ENCODE measurements at places on chromosomes 1 and 21.

GRCh38 chr1:226637147-226637935 lies 88.8 kb downstream of the STUM start:
- DNase-seq: no peak

DNA sequence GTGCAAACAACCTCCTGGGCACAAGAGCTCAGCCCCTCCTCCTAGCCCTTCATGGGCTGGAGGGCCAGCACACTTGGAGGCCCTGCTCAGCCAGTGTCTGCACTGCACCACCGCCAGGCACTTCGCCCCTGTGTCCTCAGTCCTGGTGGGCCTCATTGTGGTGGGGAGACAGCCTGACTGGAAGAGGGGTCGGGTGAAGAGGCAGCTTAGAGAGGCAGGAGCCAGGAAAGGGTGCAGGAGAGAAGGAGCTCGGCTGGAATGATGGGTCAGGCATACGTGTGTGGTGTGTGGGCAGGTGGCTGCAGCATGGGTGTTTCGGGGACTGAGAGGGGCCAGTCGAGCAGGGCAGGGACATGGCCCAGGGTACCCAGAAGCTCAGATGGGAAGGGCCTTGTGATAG lies 4.1 kb downstream of the WNT3A start:
- DNase-seq: no peak

DNA sequence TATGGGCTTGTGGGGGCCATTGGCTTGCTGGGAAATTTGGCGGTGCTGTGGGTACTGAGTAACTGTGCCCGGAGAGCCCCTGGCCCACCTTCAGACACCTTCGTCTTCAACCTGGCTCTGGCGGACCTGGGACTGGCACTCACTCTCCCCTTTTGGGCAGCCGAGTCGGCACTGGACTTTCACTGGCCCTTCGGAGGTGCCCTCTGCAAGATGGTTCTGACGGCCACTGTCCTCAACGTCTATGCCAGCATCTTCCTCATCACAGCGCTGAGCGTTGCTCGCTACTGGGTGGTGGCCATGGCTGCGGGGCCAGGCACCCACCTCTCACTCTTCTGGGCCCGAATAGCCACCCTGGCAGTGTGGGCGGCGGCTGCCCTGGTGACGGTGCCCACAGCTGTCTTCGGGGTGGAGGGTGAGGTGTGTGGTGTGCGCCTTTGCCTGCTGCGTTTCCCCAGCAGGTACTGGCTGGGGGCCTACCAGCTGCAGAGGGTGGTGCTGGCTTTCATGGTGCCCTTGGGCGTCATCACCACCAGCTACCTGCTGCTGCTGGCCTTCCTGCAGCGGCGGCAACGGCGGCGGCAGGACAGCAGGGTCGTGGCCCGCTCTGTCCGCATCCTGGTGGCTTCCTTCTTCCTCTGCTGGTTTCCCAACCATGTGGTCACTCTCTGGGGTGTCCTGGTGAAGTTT lies 550 bp downstream of the RXFP4 start:
- DNase-seq: no peak

DNA sequence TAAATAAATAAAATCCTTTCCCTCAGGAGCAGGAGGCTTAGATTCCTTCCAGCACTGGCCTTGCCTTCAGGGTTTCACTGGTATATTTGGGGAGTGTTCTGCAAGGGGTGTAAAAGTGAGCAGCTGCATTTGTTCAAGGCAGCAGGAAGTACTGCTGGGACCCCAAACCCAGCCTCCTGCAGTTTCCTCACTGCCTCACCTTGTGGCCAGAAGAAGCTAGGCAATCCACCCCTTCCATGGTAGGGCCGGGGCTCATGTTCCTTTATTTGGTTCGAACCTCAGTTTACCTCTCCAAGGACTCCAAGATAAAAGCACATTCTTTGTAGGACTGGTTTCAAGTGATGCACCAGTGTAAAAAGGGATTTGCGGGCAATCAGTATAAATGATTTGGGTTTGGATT lies 21.0 kb upstream of the CFAP126 start:
- DNase-seq: no peak

DNA sequence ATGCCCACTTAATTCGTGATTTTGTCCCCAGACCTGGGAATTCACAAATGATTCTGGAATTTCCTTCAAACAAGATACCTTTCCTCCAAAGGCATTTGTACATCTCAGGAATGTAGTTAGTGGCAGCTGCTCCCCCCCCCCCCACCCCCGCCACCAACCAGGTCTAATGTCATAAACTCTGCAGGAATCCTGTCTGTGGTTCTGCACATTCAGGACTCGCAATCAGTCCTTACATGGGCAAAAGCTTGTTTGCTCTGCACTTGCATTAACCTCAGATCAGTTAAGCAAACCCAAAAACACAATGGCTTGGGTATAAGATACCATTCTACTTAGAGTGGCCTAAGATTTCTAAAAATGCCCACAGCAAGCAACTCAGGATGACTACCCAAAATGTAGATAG lies 143.8 kb downstream of the TGFB2 start:
- DNase-seq: no peak

- no peak for DNase-seq
Observed at GRCh38 chr1:8086055-8086454, 59.9 kb upstream of the ERRFI1 start.

DNA sequence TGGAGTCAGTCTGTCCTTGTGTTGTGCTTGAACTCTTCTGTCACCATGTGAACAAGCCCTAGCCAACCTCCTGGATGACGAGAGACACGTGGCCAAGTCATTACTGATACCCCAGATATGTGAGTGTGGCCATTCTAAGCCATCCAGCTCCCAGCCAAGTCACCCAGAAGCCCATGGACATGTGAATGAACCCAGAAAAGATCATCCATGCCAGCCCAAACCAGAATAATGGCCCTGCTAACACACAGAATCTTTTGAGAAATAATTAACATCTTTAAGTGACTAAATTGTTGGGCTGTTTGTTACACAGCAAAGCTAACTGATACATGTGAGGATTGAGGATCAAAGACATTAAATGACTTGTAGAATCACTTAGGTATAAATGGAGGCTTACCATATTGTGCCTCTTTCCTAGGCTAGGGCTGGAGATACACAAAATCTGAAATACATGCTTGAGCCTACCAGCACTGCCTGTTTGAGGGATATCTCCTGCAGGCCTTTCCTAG lies 38.2 kb downstream of the KANK4 start:
- DNase-seq: no peak

DNA sequence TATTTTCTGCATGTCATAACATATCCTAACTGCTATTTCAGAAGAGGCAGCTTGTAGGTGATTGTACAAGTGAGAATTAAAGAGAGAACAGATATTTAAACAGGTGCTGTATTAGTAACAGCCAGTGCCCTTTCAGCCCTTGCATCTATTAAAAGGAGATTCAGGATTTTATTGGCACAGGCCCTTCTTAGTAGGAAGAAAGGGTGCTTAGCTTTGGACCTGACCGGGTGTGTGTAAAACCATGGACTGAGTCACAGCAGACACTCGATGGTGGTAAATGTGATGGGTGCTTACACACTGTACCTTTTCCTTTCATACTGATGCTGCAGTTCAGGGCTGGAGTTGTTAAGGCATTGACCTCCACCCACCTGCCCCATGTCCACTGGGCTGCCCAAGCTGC lies 12.7 kb upstream of the CD101 start:
- DNase-seq: no peak

DNA sequence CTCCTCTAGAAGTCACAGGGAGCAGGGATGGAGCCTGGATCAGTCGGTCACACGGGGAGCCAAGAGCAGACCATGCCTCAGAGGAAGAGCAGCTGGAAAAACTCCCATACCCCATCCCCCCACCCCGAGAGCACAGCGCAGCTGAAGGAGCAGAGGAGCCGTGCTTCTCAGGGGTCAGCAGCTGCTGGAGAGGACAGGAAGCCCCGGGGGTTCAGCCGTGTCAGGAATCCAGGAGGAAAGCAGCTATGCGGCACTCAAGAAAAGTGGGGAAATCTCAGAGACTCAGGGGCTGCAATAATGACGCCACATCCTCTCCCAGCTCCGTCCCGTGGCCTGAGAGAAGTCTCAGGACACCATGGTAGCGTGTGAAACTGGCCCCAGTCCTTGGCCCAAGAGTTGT lies 102.3 kb downstream of the NPHP4 start:
- no peak for DNase-seq

DNA sequence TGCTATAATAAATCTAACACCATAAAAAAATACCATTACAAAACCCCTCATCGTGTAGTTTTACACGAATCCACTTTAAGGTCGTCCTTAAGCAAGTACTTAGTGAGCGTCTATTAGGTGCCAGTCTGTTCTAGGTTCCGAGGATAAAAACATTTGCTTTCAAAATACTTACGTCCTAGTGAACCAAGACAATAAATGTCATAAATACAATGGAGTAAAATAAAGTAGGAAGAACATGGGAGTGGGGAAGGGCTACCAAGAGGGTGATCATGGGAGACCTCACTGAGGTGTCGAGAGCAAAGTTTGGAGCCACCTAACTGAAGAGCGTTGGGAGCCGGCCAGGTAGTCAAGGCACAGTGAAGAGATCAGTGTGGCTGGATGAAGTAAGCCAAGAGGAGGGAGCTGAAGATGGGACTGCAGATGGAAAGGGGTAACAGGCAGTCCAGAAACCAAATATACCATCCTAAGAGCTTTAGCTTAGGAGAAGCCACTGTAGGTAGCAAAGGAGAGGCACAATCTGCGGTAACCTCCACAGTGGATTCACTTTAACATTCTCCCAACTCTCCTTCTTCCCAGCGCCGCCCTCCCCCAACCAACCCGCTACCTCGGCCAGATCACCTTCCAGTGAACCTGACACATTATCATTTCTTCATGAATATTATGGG lies 684 bp downstream of the LTN1 start:
- no peak for DNase-seq

GRCh38 chr1:31373897-31374486 lies 1.1 kb upstream of the FABP3 start:
- DNase-seq: no peak

GRCh38 chr1:160726114-160726497 lies 12.9 kb upstream of the SLAMF7 start:
- no peak for DNase-seq

DNA sequence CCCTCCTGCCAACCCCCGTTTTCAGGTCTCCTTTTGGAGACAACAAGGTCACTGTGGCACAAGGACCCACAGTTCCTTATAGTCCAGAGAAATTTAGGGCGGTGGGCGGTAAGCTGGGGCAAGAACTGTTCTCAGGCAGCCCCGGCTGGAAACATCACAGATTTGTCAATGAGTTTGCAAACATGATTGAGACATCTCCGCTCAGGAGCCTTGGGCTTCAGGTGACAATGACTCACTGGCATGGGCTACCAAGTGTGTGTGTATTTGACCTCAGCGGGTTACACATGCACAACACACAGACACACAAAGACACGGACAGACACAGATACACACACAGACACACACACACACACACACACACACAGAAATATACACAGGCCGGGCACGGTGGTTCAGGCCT lies 58.2 kb upstream of the ABCG1 start:
- DNase-seq: no peak

GRCh38 chr1:20185834-20186782 lies at the start of the genes PLA2G2C and UBXN10:
TSS of gene PLA2G2C (minus strand) at chr1:20186518. CDS start at chr1:20177363, 9,155 bp downstream.
TSS of gene UBXN10 (plus strand) at chr1:20186096. CDS start at chr1:20190562, 4,466 bp downstream.
- DNase-seq: peak; percentile 48

GRCh38 chr1:231091831-231092301 lies 51.8 kb upstream of the FAM89A start:
- no peak for DNase-seq

GRCh38 chr1:14182856-14183255 lies 415.6 kb upstream of the KAZN start:
- DNase-seq: no peak

DNA sequence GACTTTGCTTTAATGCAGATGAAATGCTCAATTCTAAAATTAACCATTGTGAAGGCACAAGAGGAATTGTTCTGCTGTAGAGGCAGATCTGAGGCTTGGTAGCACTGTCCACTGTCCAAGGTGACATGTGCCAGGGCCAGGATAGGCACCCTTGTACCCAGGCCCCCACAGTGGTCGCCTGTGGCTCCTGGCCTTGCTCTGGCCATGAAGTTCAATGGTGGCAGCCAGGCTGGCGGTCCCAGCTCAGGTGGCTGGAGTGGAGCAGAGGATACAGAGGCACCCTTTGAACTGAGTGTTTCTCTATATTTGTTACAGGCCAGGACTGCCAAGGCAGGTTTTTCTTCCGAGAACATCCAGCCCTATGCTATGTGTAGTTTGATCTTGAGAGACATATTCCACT lies 102.6 kb downstream of the PTGS2 start:
- DNase-seq: no peak

DNA sequence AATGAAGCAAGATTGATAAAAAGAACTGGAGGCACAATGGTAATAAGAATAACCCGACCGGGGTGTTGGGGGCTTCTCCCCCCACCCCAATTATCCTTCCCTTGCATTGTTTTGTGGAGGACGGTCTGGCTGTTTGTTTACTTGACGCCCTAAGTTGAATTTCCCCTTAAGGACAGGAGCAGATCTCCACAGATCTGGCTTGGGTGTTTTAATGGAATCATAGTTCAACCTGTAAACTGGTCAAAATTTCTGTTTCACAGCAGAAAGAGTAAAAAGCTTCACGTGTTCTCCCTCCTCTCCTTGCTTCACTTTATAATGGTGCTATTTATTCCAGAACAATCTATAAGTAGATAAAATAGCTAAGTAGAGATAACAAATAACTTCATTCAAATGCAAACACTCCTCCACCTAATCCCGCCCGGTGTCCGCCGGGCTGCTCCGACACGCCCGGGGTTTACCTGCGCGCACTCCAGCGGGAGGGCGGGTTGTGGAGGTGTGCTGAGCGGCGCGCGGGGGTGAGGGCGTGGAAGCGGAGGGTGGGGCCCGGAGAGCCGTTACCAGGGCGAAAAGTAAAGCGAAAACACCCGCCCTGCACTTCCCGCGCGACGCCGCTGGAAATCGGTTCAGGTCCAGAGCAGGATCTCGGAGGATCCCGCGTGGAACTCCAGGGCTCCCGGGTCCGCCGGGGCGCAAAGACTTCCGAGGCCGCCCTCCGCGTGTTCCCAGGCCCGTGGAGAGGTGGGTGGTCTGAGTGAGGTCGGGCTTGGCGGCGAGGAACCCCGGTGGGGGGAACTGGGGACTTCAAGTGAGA lies 2.0 kb upstream of the ATF3 start:
- peak; percentile 23 for DNase-seq

GRCh38 chr1:4616831-4617465 lies 37.5 kb upstream of the AJAP1 start:
- DNase-seq: no peak

- no peak for DNase-seq
Observed at GRCh38 chr1:68969441-68969840, 472.6 kb upstream of the DEPDC1 start.

- DNase-seq: no peak
Observed at GRCh38 chr1:205301205-205301821, 20.2 kb downstream of the NUAK2 start.

- no peak for DNase-seq
Observed at GRCh38 chr1:173126421-173126820, 75.7 kb upstream of the TNFSF18 start.

DNA sequence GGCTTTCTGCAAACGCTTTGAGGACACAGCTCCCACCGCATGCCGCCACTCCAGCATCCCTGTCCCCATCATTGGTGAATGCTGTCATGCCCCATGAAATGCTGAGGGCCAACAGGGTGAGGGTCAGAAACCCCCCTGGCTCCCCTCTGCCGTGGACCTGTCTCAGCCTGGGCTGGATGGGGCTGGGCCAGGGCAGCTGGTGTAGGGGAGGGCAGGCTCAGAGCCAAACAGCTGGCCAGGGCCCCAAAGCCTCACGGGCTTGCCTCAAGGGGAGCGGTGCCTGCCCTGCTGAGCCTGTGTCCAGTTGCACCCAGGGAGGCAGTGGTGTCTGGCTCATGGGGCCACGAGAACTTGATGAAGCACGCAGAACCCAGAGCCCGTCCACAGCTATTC lies 49.7 kb downstream of the S100B start:
- no peak for DNase-seq
